ENCODE measurements at places on chromosomes 7 and 10.

DNA sequence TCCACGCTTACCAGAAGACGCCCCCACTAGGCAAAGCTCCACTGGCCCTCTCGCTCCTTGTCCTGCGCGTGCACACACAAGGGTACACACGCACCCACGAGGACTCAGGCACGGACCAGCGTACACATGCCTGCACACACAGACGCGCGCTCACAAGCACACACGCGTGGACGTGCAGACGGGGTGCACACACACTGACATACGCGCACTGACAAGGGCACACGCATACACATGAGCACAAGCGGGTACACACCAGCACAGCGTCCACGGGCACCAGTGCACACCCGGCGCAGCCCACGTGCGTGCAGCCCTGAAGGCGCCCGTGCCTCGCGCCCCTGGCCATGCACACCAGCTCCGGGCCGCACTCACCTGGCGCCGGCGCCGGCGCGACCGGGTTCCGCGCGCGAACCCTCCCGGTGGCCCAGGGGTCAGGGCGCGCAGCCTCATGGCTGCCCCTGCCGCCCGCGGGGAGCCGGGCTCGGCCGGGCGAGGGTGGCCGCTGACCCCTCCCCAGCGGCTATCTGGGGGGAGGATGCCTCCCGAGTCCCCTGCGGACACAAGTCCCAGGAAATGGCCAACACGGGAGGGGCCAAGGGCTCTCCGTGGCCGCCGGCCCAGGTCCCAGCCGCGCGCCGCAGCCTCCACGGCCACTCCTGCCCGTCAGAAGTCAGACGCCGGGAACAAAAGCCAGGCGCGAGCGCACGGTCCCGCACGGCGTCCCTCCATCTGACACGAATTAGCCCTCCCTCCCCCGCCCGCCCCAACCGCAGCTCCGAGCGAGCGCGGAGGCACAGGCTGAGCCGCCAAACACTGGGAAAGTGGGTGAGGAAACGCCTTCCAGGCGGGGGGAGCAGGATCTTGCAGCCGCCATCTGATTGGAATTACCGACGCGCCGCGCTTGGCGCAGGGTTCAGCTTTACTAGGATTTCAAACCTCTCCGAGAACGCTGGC is 45.0 kb downstream of the TNS3 start:
- no peak for DNase-seq

GRCh38 chr10:130814610-130815009 is 496.9 kb downstream of the TCERG1L start:
- no peak for DNase-seq

- DNase-seq: no peak
Observed at GRCh38 chr7:17699696-17700095, 240.6 kb downstream of the SNX13 start.

DNA sequence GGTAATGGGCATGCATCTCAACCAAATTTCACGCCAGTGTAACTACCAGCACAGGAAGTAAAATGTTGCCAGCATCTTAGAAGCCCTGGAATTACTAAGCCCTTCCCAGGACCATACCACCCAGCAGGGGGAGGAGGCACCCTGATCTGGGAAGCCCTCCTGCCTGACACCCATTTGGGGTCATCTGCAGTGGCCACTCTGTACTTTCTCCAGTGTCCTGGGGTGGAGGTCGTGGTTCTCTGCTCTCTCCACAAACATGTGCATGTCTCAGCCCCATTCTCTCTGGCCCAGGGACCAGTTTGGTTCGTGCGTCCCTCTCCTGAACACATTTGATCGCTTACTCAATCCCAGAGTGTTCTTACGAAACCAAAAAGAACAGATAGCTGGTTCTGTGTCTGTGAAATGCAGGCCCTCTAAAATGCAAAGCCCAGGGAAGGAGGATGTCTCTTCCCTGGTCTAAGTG is 9.4 kb upstream of the LRRC27 start:
- DNase-seq: no peak

DNA sequence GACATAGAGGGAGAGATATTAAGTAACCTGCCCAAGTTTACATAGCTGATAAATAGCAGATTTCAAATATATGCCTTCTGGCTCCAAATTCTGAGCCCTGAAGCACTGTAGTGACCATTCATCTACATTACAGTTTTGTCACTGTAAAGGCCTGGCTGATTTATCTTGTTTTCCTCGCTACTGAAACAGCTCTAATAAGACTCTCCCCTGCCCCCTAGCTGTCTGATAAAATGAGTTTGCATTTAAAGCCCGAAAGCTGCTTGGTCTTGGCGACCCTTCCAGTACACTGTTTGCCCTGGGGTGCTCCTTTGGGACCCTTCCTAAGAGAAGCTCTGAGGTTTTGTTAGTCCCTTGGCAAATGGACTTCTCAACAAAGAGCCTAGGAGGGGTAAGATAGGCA is 59.7 kb upstream of the RAB11FIP2 start:
- DNase-seq: no peak

DNA sequence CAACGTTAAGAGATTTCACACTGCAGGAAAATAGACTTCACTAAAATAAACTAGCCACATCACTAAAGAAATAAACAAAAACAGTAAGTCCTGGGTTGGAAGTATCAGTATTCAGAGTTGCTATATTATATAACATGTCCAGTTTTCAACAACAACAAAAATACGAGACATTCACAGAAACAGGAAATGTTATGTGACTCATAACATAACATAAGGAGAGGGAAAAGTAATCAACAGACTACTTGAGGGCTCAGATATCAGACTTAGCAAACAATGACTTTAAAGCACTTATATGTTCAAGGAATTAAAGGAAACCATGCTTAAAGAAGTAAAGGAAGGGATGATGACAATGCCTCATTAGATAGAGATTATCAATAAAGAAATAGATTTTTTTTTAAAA is 73.5 kb upstream of the MKLN1 start:
- no peak for DNase-seq

DNA sequence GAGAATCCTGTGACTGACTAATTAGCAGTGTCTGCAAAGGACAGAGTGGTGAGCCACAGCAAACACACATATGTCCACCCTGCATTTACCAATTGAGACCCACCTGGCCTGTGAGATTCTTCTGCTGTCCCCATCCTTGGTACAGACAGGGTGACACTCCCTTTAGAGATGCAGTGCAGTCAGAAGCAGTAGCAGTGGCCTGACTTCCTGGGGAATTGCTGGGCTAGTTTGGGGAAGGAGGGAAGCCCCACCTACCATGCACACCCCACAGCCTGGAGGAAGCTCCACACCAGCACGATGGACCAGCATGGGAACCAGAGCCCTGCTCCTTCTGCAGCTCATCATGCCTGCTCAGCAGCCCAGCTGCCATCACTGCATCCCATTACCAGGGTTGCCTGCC is 924.9 kb upstream of the ZNF722 start:
- DNase-seq: no peak
